PC-9 (cell line): ENCODE measurements at places on chromosomes 2 and 18. TPM values are rescaled to one million over a fixed set of nuclear protein-coding genes. Genes with fewer than 3 reads are reported as not detected.

GRCh38 chr2:206562375-206562774 is 79.9 kb upstream of the FAM237A start:
- H3K36me3 ChIP-seq = no peaks in the 10 kb centered on the region
- peaks cover 41% of the 10 kb centered on the region for H3K4me1 ChIP-seq
- no peak for DNase-seq
- no peak overlapping the region for H3K4me3 ChIP-seq

DNA sequence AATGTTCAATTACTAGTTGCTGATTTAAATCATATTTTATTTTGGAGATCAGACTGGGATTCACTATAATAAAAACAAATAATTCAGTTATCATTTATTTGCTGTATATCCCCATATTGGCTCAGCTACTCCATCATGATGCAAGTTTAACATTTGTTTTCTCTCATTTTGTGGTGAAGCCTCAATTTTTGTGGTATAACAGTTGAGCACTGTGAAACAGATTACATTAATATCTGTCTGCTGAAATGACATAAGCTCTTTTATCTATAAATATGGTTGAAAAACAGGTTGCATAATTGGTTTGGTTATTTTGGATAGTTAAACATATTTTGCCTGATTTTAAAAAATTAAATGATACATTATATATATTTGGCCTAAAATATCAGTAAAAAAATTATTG is 67.7 kb downstream of the DPP4 start:
- DNase-seq = no peak
- H3K27me3 ChIP-seq = no peaks in the 10 kb centered on the region
- H3K36me3 ChIP-seq = no peaks in the 10 kb centered on the region

- H3K27me3 ChIP-seq = no peaks in the 10 kb centered on the region
- no peaks in the 10 kb centered on the region for H3K4me1 ChIP-seq
- no peak for DNase-seq
- no peak overlapping the region for H3K27ac ChIP-seq
- no peak overlapping the region for H3K4me3 ChIP-seq
Measured at GRCh38 chr2:186281726-186282125, 204.3 kb upstream of the ZC3H15 start.

DNA sequence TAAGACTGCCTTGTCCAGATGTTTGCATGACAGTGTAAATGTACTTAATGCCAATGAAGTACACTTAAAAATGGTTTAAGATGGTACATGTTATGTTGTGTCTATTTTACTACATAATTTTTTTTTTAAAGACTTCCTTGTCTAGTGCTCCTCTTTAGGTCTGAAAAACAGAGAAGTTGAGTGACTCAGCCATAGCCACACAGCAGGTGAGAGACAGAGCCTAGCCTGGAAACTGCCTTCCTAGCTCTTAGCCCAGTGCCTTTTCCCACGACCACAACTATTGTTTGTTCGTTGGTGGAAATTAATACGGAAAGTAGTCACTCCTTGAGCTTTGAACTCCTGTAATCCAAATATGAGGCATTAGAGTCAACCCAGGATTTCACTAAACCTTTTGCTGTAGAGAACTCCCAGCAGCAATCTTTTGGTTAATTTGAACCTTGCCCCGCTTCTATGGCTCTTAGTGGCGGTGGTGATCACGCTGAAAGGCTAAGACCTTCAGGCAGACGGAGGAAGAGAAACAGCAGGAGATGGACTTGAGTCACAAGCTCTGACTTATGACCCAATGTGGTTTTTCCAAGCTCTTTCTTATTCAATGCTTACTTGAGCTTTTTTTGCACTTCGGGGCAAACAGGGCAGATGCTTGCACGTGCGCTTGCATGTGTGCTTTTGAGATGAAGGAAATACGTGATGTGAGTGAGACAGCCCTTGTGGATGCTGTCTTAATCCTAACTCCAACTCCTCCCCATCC is 21.2 kb downstream of the TRIB2 start:
- H3K4me3 ChIP-seq = no peak overlapping the region
- H3K27ac ChIP-seq = peak overlapping the region; percentile 5; the same call in 1 of the 2 replicates
- H3K4me1 ChIP-seq = peaks cover 10% of the 10 kb centered on the region; the same call in 1 of the 2 replicates
- no peak for DNase-seq
- H3K27me3 ChIP-seq = no peaks in the 10 kb centered on the region

DNA sequence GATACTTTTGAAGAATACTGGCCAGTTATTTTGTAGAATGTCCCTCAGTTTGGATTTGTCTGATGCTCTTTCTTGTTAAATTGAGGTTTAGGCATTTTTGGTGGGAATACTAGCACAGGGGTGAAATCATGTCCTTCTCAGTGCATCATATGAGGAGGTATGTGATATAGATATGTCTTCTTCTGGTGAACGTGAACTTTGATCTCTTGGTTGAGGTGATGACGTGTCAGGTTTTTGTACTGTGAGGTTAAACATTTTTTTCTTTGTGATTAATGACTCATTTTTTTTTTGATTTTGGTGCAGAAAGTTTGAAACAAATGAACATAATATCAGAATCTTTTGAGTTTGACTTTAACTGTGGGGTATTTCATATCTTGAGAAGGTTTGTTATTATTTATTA is 11.0 kb downstream of the ZNF407 start:
- no peaks in the 10 kb centered on the region for H3K36me3 ChIP-seq
- H3K27ac ChIP-seq = no peak overlapping the region
- H3K27me3 ChIP-seq = no peaks in the 10 kb centered on the region
- DNase-seq = no peak
- no peaks in the 10 kb centered on the region for H3K4me1 ChIP-seq

DNA sequence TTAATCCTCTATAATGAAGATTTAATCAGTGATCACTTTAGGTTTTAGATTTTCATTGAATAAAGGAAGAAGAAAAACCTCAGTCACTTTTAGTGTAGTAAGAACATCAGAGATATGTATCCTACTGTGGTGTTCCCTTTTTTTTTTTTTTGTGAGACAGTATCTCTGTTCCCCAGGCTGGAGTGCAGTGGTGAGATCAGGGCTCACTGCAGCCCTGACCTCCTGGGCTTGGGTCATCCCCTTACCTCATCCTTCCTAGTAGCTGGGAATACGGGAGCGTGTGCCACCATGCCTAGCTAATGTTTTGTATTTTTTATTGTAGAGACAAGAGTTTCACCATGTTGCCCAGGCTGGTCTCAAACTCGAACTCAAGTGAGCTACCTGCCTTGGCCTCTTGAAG is 5.1 kb downstream of the SLC39A10 start:
- no peaks in the 10 kb centered on the region for H3K27me3 ChIP-seq
- H3K27ac ChIP-seq = no peak overlapping the region
- no peak for DNase-seq
- H3K4me3 ChIP-seq = no peak overlapping the region

DNA sequence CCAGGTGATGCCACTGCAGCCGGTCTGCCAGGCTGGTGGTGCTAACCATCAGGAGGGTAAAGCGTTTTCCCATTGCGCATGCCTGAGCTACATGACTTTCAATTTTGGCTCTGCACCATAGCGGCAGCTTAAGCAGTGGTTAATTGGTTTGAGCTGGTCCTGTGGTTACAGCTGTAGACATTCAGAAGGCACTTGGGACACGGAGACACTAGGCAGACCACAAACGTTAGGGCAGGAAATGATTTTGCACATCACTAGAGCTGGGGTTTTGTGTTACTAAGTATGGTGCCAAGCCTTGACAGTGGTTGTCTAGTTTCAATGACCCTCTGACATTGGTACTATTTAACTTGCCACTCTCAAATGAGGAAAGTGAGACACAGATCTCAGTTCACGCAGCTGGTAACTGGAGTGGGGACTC is 28.9 kb upstream of the CNOT11 start:
- no peaks in the 10 kb centered on the region for H3K36me3 ChIP-seq
- no peak overlapping the region for H3K27ac ChIP-seq
- no peaks in the 10 kb centered on the region for H3K27me3 ChIP-seq
- no peak overlapping the region for H3K4me3 ChIP-seq
- no peak for DNase-seq

GRCh38 chr2:126811101-126811500 is 87.6 kb upstream of the TEX51 start:
- no peaks in the 10 kb centered on the region for H3K36me3 ChIP-seq
- H3K27ac ChIP-seq = no peak overlapping the region
- no peak overlapping the region for H3K4me3 ChIP-seq

Gene PAX8
- total RNA-seq = 5.8 and 6.4 TPM in 2 replicates

GRCh38 chr18:829432-829831 is 17.4 kb upstream of the YES1 start:
- no peaks in the 10 kb centered on the region for H3K4me1 ChIP-seq
- H3K4me3 ChIP-seq = no peak overlapping the region
- DNase-seq = no peak
- H3K36me3 ChIP-seq = no peaks in the 10 kb centered on the region
- H3K27ac ChIP-seq = no peak overlapping the region

DNA sequence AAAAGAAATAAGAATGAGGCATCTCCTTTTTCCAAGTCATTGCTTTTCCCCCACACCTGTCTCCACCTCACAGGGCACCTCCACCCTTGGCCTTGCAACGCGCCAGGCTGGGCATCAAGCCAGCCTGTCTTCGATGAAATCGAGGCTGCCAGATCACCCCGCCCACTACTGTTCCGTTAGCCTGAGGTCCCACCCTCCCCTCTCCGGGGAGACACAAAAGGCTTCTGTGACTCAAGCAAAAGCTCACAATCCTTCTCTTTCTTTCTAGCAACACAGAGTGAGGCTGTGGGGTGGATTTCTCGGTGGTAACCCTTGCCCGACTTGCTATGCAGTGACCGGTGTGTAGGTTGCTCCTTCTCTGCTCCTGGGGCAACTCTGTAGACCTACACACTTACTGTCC is 9.9 kb downstream of the TNP1 start:
- H3K27me3 ChIP-seq = no peaks in the 10 kb centered on the region
- no peak overlapping the region for H3K4me3 ChIP-seq
- peak; percentile 69 for DNase-seq
- H3K4me1 ChIP-seq = no peaks in the 10 kb centered on the region
- H3K27ac ChIP-seq = no peak overlapping the region
- no peaks in the 10 kb centered on the region for H3K36me3 ChIP-seq

GRCh38 chr2:217986256-217986961 is 16.4 kb downstream of the TNS1 start:
- H3K4me1 ChIP-seq = peaks cover 14% of the 10 kb centered on the region
- no peak for DNase-seq
- H3K27ac ChIP-seq = no peak overlapping the region
- H3K27me3 ChIP-seq = no peaks in the 10 kb centered on the region
- no peaks in the 10 kb centered on the region for H3K36me3 ChIP-seq

DNA sequence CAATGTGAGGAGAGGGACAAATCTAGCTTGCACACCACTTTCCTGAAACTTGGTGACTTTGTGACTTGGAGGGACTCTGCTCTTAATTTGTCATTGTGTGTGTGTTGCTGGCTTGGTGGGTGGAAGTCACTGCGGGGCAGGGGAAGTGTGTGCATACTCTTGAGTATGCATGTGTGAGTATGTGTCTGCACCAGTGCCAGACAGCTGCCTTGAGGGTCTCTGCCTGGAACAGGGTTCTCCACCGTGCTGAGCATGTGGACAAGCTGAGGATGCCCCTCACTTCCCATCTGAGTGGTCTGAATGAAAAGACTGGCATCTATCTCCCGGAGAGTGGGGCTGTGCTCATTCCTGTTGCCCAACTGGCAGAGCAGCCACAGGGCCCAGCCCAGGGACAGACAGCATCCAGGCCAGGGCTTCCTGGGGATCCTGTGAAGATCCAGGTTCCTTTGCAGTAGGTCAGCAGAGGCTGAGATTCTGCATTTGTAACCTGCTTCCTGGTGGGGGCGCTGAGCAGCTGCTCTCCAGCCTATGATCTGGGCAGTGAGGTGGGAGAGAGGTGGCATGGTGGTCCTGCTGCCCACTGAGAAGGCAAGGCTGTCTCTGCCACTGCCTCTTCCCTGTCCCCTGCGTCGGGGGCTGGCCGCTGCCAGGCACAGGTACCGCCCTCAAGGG is 138.9 kb upstream of the HAAO start:
- no peak overlapping the region for H3K4me3 ChIP-seq
- DNase-seq = no peak
- H3K36me3 ChIP-seq = no peaks in the 10 kb centered on the region
- H3K4me1 ChIP-seq = no peaks in the 10 kb centered on the region
- H3K27ac ChIP-seq = no peak overlapping the region
- no peaks in the 10 kb centered on the region for H3K27me3 ChIP-seq

DNA sequence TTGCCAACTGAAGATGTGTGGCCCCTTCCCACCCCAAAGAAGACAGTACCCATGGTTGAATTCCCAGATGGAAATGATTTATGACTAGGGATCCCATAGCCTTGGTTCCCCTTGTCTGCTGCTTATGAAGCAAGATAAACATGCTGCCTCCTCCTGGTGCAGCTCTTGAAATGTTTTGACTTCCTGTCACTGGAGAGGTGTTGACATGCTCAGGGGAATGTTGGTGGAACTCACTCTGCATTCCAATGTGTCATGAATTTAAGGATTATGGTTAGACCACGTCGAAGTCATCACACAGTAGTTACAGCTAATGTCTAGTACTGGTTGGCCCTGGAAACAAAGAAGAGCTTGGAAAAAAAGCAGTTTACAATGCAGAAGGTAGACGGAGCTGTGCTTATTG is 69.0 kb upstream of the FAM110C start:
- H3K4me1 ChIP-seq = no peaks in the 10 kb centered on the region
- no peaks in the 10 kb centered on the region for H3K36me3 ChIP-seq

- no peak overlapping the region for H3K4me3 ChIP-seq
- H3K36me3 ChIP-seq = no peaks in the 10 kb centered on the region
- H3K4me1 ChIP-seq = no peaks in the 10 kb centered on the region
Measured at GRCh38 chr18:60755134-60755533, 382.6 kb upstream of the MC4R start.

Gene TSHZ1
- 6.5 and 7.4 TPM in 2 replicates for total RNA-seq

DNA sequence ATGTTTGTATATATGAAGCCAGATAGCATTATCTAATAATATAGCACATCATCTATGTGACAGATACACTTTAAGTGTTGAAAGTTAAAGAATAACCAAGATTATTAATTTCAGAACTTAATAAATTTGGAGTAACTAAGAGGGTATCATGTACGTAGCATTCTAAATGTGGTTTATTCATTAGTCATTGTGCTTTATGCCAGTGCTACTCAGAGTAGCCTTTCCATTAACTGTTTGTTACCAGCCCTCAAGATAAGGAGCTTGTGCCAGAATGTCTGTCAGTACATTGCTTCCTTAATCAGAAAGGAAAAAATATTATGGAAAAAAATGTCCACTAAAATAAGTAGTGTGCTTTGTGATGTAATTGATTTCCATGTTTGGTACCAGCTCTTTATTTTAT is 94.9 kb upstream of the TWSG1 start:
- H3K4me3 ChIP-seq = no peak overlapping the region
- no peak overlapping the region for H3K27ac ChIP-seq
- no peaks in the 10 kb centered on the region for H3K27me3 ChIP-seq
- no peak for DNase-seq

Gene LOXHD1
- total RNA-seq = not detected in 2 replicates

DNA sequence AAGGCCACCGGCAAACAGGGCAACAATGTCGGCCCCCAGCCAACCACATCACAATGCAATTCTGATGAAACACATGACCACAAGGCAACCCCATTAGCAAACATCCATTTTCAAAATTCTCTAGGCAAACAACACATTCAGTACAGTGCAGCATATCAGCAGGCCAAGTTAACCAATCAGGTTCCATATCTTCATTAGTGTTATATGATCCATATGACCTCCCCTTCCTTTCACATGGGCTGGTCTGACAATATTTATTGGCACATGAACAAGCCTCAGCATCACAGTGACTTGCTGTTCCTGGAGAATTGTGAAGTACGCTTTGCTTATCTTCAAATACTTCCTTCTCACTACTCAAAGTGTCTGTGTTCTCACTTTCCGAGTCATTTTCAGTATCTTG is 19.8 kb downstream of the RNF103 start:
- no peak overlapping the region for H3K27ac ChIP-seq
- no peaks in the 10 kb centered on the region for H3K27me3 ChIP-seq
- H3K4me1 ChIP-seq = no peaks in the 10 kb centered on the region

Gene DUSP2
- total RNA-seq = 4.0 and 5.2 TPM in 2 replicates
